ENCODE measurements at places on chromosomes 5 and 9. TPM values are rescaled to one million over a fixed set of nuclear protein-coding genes. Genes with fewer than 3 reads are reported as not detected.
A peak's percentile ranks its signal among the peaks of the same experiment; 100 is the strongest.

DNA sequence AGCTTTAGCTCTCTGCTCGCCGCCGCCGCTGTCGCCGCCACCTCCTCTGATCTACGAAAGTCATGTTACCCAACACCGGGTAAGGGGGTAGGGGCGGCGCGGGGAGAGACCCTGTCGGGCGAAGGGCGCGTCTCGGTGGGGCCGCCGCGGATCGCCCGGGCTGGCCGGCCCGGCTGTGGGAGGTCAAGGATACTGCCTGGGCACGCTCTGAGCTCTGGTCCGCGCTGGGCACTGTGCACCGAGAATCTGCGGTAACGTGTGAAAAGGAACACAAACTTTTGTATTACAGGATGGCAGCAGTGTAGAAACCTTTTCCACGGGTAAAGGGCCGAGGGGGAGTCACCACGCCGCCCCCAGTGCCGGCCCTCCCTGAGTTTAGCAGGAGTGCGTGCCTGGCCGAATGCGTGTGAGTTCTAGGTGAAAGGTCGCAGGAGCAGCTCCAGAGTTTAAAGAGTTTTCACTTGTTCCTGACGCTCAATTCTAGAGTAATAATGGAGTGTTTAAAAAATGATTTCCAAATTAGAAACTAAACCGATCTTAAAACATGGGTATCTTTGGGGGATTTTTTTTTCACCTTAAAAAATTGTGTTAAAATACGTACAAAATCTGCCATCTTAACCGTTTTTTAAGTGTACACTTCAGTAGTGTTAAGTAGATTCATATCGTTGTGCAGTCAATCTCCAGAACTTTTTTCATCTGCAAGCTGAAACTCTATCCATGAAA is at the start of gene HSDL2:
Gene HSDL2 (plus strand): TSS at position 7 of the 723 bp plus-strand sequence. CDS start 56 bp downstream, at position 63.
- H3K27ac ChIP-seq, result peak within 1 kb of the TSS; percentile 99
- no peaks in the 10 kb centered on the region for H3K36me3 ChIP-seq
- H3K27me3 ChIP-seq, result no peaks in the 10 kb centered on the region
- H3K4me1 ChIP-seq, result no peaks in the 10 kb centered on the region
- no peak for DNase-seq
- H3K4me3 ChIP-seq, result peak within 1 kb of the TSS; percentile 78

- H3K4me3 ChIP-seq, result no peak overlapping the region
- no peak overlapping the region for H3K27ac ChIP-seq
- H3K36me3 ChIP-seq, result no peaks in the 10 kb centered on the region
- no peaks in the 10 kb centered on the region for H3K4me1 ChIP-seq
- no peak for DNase-seq
Measured at GRCh38 chr5:43390471-43390870, 21.7 kb downstream of the CCL28 start.

GRCh38 chr5:10145923-10146401 is 103.7 kb downstream of the ATPSCKMT start:
- H3K36me3 ChIP-seq, result no peaks in the 10 kb centered on the region
- DNase-seq, result no peak
- H3K27ac ChIP-seq, result no peak overlapping the region
- no peaks in the 10 kb centered on the region for H3K4me1 ChIP-seq

DNA sequence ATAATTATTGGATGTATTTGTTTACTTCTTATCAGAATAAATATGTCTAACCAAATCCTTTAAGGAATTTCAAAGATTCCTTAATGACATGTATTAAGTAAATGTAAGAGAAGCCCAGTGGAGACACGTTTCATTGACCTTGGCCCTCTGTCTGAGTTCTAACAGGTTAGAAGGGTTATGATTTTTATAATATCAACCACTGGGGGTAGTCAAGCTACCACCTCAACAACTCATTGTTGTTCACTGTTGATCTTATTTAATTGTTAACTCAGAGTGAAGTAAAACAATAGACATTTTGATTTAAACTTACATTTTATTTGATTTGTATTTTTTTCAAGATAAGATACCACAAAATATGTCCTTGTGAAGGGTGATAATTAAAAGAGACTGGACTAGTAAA is 499.2 kb upstream of the COX7C start:
- no peak overlapping the region for H3K27ac ChIP-seq
- no peaks in the 10 kb centered on the region for H3K36me3 ChIP-seq
- H3K4me1 ChIP-seq, result no peaks in the 10 kb centered on the region

GRCh38 chr5:177370488-177371119 is 12.9 kb downstream of the RGS14 start:
- H3K4me3 ChIP-seq, result peak overlapping the region; percentile 37
- peaks cover 31% of the 10 kb centered on the region for H3K36me3 ChIP-seq

- no peak overlapping the region for H3K4me3 ChIP-seq
- no peaks in the 10 kb centered on the region for H3K27me3 ChIP-seq
- DNase-seq, result peak; percentile 53
- no peaks in the 10 kb centered on the region for H3K36me3 ChIP-seq
- peak overlapping the region; percentile 62 for H3K27ac ChIP-seq
Measured at GRCh38 chr9:38024036-38024681, 44.9 kb downstream of the SHB start.

DNA sequence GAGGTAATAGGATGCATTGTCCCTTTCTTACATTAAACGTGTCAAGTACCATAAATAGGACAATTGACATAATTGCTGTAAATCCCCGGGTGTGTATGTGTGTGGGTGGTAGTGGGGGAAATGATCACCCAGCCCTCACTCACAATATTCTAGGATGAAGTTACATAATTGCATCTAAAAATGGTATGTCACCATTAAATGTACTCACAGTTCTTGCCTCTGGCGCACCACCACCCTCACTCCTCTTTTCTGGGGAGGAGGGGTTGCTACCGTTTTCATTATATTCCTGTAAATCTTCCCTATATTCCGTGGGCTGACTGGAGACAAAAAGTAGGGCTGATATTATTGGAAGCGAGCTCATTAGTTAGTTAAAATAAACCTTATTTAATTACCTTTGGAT is 563.8 kb downstream of the TLR4 start:
- no peak overlapping the region for H3K4me3 ChIP-seq
- no peak overlapping the region for H3K27ac ChIP-seq
- no peaks in the 10 kb centered on the region for H3K36me3 ChIP-seq
- no peaks in the 10 kb centered on the region for H3K4me1 ChIP-seq

DNA sequence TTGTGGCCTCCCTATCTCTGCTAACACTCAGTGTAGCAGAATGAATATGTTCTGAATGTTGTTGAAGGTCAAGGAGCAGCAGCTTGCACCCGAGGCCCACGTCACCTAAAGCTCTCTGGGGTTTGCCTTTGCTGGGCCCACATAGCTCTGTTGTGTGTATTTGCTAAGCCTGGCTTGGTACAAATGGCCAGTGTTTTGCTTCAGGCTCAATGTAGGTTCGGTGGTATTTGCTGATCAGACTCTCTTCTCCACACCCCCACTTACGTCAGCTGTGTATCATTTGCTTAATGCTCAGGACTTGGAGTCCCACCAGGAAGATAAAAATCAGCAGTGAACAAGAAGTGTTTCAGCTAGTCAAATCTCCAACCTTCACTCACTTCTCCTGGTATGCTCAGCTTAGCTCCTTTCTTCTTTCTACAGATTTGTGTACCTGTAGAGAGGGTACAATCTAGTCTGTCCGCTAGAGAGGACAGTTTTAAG is 4.8 kb upstream of the RFESD start:
- DNase-seq, result peak; percentile 23
- no peaks in the 10 kb centered on the region for H3K36me3 ChIP-seq
- no peaks in the 10 kb centered on the region for H3K27me3 ChIP-seq
- no peak overlapping the region for H3K4me3 ChIP-seq
- H3K27ac ChIP-seq, result peak overlapping the region; percentile 20

DNA sequence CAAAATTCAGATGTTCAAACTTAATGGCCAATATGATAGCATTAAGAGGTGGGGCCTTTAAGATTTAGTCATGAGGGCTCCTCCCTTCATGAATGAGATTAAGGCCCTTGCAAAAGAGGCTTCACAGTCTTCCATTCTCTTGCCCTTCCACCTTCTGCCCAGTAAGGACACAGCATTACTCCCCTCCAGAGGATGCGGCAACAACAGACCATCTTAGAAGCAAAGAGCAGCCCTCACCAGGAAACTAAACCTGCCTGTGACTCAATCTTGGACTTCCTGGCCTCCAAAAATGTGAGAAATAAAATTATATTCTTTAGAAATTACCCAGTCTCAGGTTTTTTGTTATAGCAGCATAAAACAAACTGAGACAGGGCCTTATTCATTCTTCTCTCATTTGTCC is 8.2 kb downstream of the AP3B1 start:
- H3K27ac ChIP-seq, result no peak overlapping the region
- no peak for DNase-seq
- H3K36me3 ChIP-seq, result no peaks in the 10 kb centered on the region

DNA sequence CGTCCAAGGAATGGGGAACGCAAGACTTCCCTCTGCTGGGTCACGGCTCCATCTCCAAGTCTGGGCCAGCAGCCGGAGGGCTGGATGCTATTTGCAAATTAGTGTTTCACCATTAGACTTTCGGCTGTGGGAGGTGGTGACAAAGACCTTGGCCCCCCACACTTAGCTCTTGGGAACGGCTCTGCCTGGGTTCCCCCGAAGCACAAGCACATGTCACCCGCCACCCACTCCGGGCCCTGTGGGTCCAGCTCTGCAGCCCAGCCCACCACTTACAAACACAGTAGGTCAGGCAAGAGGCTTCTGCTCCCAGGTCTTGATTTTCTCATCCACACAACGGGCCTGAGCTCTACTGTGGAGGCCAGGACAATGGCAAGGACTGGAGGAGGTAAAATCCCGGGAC is 25.8 kb upstream of the TMEM250 start:
- no peak overlapping the region for H3K4me3 ChIP-seq
- DNase-seq, result peak; percentile 45
- no peaks in the 10 kb centered on the region for H3K4me1 ChIP-seq
- peaks cover 76% of the 10 kb centered on the region for H3K27me3 ChIP-seq
- H3K36me3 ChIP-seq, result no peaks in the 10 kb centered on the region

GRCh38 chr5:9194509-9194908 is 351.4 kb downstream of the SEMA5A start:
- DNase-seq, result peak; percentile 16
- H3K4me3 ChIP-seq, result no peak overlapping the region
- H3K27ac ChIP-seq, result no peak overlapping the region
- no peaks in the 10 kb centered on the region for H3K4me1 ChIP-seq
- no peaks in the 10 kb centered on the region for H3K36me3 ChIP-seq
- H3K27me3 ChIP-seq, result no peaks in the 10 kb centered on the region

DNA sequence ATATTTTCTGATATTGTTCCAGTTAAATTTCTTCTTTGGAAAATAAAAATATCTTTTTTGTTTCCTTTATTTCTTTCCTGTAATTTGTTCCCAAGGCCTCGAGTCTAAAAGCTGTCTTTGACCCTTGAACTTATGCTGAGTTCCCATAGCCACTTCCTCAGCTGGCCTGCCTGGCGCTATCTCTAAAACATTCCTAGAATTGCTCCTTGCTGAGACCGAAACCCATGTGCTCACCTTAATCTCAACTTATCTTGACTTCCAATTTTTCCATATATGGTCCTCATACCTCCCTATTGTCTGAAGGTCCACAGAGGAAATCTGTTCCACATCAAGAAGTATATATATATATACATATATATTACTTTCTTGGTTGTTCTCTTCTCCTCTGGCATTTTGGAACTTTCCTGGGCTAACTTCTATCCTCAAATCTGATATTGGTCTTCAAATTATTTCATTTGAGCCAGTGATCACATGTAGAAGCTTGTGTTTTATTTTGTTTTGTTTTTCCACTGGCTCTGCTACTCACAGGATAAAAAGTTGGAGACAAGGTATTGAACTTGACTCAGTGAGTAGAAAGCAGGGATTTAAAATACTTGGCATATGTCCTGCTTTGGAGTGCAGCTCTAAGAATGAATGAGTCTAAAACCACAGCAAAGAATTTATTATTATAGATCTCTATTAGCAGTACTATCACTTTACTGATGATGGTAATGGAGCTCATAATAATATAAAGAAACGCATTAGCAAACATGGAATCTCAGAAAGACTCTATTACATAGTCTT is 45.2 kb downstream of the ENC1 start:
- H3K27me3 ChIP-seq, result no peaks in the 10 kb centered on the region
- H3K4me3 ChIP-seq, result no peak overlapping the region
- no peak overlapping the region for H3K27ac ChIP-seq
- H3K4me1 ChIP-seq, result peaks cover 9% of the 10 kb centered on the region
- no peaks in the 10 kb centered on the region for H3K36me3 ChIP-seq
- no peak for DNase-seq

GRCh38 chr5:2801577-2802525 is 50.4 kb upstream of the IRX2 start:
- DNase-seq, result no peak
- no peaks in the 10 kb centered on the region for H3K36me3 ChIP-seq
- H3K27me3 ChIP-seq, result no peaks in the 10 kb centered on the region
- H3K27ac ChIP-seq, result peak overlapping the region; percentile 59

DNA sequence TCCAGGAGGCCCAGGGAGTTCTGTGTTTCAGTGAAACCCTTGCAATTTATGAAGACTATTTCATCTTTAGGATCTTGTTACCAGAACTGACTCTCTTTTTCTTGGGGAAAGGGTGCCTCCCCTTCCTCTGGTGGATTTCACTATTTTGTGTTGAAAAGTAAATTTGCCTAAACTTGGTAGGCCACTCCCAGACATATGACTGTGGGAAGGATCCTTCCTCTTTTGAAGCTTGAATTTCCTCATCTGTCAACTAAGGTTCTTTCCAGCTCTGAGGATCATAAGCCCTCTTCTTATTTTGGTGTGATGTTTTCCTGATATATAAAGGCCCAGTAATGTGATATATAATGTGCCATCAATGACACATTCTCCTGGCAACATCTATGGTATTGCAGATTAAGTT is 59.1 kb upstream of the ZFAND5 start:
- no peaks in the 10 kb centered on the region for H3K36me3 ChIP-seq
- no peaks in the 10 kb centered on the region for H3K27me3 ChIP-seq

DNA sequence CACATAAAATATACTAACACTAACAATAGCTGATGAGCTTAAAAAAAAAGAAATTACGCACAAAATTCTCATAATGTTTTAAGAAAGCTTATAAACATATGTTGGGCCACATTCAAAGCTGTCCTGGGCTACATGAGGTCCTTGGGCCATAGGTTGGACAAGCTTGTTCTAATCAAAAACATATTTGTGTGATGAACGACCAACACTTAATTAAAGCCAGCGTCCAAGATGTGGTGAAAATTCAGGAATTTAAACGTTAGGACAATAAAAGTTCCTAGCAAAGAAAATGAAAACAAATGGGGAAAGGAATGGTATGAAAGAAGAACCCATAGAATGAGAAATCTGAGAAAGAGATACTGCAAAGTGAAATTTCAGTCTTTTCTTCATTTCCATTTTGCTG is 429.6 kb upstream of the DMAC1 start:
- H3K27me3 ChIP-seq, result no peaks in the 10 kb centered on the region
- no peak overlapping the region for H3K27ac ChIP-seq

The F2RL2 gene
- total RNA-seq, result 1.8 TPM

The TNFSF15 gene
- 20.5 TPM for total RNA-seq

The ABLIM3 gene
- total RNA-seq, result 33.2 TPM

The PGM5 gene
- 12.7 TPM for total RNA-seq

The ADAMTS6 gene
- total RNA-seq, result 5.8 TPM

The SSBP2 gene
- total RNA-seq, result 37.3 TPM

The KIF24 gene
- 2.4 TPM for total RNA-seq

The CNTLN gene
- 6.8 TPM for total RNA-seq

The DNM1 gene
- total RNA-seq, result 17.2 TPM

The GLRX gene
- total RNA-seq, result 60.3 TPM

The NSG2 gene
- not detected for total RNA-seq
